Muscle of arm (tissue), 14 donors: ENCODE measurements at places on chromosomes 1 and 21.

DNA sequence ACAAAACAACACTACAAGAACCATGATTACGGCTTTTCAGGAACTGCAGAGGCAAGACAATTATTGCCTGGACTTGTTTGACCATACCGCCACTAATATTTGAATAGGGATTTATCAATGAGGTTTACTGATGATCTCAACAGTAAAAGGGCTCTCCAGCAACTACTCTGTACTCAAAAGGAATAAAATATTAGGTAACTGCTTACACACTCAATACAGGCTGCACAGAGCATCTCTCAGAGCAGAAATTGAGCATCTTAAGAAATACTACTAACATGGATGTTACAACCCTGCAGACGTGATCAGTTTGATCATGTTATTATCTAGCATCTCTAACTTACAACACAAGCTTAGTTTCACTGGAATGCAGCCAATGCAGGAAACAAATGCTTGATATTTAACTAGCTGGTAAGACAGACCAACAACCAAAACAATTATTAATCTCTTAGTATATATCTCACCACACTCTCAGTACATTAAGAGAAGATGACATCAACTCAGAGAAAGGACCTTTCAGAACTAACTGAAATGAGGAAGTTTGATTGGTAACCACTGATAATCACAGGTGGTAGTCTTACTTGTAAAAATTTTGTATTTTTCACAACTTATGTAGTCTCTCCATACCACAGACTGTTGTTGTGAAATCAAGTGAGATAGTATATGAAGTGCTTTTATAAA is 52.2 kb downstream of the PUM1 start:
- no peak for DNase-seq

DNA sequence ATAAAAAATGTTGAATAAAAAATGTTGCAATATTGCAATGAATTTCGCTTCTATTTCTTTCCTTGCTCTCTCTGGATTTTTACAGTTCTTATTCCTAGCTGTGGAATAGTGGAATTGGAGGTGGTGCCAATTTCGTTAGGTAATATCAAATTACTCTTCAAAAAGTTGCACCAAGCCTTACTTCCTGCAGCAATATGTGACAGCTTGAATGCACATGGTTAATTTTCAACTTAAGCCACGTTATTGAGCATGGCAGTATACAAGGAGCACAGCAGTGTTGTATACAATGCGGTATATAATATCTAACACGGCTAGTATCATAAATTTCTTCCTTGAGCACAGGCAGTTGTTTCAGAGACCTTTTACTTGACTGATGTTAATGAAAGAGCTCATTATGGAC is 152.5 kb downstream of the NOS1AP start:
- DNase-seq, result no peak

GRCh38 chr1:177937174-177937770 is 32.6 kb downstream of the SEC16B start:
- DNase-seq, result no peak

DNA sequence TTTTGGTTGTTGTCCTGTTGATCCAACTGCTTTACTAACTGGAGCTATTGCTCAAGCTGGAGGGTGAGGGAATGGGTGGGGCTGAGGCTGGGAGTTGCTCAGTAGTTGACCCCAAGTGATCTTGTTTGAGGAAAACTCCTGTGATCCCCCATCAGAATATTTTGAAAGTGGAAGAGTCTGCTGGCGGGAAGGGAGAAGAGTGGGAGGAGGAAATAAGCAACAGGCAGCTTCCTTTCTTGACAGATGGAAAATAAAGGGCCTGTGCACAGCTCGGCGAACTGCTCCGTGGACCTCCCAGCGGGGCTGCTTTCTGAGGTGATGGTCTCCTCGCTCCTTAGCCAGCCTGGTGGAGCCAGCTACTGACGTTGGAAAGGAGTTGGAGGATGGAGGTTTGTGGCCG is 199.1 kb upstream of the LMO4 start:
- DNase-seq, result peak; percentile 49

GRCh38 chr1:155978973-155979429 is 654 bp upstream of the ARHGEF2 start:
- no peak for DNase-seq

DNA sequence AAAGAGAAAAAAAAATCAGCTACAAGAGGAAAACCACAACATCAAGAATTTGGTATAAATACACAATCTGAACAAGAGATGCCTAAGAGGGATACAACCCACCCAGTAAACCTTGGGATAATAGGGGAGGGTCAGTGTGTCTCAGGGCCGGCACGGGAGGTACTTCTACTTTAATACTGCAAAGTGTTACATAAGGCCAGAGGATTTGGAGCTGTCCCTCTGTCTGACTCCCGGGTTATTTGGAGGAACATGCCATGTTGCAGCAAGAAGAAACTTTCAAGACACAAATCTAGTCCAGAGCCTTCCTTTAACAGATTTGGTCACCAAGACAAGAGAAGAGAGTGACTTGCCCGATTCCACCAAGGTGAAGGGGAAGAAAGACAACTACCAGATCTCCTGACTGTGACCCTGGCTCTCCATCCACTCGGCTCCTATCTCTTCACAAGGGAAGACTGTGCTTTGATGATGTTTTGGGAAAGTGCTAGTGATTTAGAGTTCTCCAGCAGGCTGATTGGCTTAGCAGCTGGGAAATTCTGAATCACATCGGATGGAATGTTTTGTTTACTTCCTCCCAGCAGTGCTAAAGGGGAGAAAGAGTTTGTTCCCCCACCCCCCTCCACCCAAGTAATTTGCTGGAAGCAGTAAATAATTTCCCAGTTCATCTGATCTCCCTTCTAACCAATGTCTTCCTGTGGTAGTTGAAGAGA is 29.3 kb downstream of the SGIP1 start:
- DNase-seq, result peak; percentile 13

GRCh38 chr1:117814856-117815797 is 114.3 kb downstream of the GDAP2 start:
- no peak for DNase-seq

DNA sequence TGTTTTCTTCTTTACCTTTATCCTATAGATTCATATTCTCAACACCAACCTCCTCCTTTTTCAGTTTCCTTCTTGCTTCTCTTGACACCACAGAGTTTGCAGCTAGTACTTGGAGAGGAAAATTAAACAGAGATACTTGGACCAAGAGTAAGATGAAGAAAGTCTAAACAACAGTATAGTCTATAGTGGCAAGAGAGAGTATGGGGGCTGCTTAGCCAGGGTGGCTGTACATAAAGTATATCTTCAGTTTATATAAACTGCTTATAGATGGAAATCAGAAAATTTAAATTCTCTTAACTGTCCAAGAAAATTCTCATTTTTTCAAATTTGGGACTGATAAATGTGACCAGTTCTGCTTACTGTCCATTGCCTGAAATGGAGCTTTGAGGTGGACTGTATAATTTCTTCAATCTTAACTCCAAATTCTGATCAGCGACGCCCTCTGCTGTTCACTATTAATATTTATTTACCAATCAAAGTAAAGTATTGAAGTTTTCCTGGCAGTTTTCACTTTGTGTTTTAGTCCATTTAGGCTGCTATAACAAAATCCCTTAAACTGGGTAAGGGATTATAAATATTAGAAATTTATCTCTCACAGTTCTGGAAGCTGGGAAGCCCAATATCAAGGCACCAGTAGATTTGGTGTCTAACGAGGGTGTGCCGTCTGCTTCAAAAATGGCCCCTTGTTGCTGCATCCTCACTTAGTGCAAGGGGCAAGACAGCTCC is 14.8 kb upstream of the METTL18 start:
- peak; percentile 47 for DNase-seq

DNA sequence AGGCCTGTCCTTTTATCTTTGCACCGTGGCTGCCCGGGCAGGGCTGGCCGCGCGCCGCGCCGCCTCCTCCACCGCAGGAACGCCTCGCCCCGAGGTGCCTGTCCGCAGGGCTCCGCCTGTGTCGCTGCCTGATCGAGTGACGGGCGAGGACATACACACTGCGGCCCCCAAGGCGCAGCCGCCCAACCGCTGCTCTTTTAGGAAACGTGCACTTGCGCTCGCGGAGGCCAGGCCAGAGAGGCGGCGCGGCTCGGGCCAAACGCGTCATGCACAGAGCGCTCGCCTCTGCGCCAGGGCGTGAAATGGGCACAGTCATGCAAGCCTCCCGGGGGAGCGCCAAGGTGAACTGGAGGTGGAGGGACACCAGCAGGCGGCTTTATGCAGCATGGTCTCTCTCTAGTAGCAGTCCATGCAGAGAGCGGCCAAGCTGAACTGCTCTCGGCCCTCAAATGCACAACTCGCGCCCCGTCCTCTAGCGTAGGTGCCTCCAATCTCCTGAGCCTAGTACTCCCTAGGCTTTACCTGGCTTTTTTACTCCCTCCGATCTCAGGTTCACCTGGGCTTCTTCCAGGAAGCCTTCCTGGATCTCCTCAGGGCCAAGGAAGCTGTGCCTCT is 12.9 kb downstream of the TRABD2B start:
- DNase-seq, result no peak

- no peak for DNase-seq
Measured at GRCh38 chr1:6357243-6357936, 36.2 kb downstream of the ACOT7 start.

DNA sequence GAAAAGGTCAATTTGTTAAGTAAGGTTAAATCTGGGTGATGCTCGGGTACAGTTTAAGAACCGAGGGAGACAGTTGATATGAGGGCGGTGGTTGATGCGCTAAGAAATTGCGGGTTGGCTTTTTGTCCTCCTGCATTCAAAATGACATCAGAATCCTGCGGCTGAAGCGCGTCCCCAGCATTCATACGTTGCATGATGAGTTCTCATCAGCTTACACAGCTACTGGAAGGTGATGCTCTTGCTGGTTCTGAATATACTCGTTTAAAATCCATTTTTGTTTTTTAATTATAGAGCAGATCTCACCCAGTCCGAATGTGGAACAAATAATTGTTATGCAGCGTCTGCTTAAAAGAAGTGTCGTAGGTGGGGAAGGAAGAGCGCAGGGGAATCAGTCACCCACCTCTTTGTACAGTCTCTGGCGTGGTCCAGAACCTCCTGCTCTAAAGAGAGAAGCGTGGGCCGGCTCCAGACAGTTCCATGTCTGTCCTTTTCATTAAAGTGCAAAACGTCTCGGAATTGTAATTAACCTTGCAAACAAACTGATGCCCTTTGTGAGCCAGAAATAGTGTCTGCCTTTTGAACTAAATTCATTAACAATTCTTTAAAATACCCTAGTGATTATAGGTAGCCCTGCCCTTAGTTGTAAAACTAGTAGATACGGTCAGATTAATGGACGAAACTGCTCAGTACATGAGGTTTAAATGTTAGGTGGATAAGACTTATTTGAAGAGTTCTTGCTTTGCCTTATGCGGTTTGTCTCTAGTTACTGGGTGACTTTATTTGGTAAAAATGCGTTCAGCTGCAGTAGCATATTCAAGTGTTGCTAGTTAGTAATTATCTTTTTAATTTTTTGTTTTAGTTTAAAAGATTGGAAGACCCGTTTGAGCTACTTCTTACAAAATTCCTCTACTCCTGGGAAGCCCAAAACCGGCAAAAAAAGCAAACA is 741 bp downstream of the RGS2 start:
- peak; percentile 61 for DNase-seq

GRCh38 chr1:93907718-93908117 is 1.5 kb downstream of the GCLM start:
- peak; percentile 6 for DNase-seq

DNA sequence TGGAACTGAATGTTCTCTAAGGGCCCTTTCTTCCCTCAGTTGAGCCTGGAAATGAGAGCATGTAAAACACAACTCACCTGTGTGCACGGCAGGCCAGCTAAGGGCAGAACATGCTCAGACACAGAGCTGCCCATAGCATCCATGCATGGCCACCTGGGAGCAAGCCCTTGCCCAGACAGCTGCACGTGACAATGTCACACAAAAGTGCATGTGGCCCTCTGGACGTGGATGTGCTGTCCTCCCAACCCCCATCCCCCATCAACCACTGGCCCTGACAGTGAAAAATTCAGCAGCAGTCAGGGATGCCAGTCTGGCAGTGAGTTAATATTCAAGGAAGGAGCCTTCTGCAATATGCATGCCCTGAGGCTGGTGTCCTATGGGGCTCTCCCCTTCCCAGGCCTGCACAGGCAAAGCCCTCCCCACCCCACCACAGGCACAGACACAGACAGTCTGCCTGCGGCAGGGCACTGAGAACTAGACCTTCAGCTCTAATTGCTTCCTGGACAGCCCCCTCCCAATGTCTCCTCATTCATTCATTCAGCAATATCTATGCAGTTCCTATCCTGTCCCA is 14.6 kb upstream of the COL16A1 start:
- DNase-seq, result no peak

- DNase-seq, result peak; percentile 35
Measured at GRCh38 chr21:31558189-31558961, 101.1 kb upstream of the SOD1 start.

DNA sequence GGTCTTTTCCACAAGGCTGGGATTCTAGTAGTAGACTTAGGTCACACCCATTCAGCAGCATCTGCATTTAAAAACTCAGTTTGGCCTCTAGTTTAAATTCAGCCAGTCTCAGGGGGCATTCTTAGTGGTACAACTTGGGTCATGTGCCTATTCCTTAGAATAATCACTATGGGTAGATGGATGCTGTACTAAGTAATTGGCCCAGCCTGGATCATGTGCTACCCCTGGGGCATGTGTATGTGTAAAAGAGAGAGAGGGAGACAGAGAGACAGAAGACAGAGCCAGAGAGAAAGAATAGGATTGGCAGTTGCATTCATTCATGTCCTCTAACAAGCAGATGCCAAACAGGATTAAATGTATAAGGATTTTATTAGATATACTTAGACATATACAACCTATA is 13.6 kb upstream of the SYT14 start:
- DNase-seq, result no peak

DNA sequence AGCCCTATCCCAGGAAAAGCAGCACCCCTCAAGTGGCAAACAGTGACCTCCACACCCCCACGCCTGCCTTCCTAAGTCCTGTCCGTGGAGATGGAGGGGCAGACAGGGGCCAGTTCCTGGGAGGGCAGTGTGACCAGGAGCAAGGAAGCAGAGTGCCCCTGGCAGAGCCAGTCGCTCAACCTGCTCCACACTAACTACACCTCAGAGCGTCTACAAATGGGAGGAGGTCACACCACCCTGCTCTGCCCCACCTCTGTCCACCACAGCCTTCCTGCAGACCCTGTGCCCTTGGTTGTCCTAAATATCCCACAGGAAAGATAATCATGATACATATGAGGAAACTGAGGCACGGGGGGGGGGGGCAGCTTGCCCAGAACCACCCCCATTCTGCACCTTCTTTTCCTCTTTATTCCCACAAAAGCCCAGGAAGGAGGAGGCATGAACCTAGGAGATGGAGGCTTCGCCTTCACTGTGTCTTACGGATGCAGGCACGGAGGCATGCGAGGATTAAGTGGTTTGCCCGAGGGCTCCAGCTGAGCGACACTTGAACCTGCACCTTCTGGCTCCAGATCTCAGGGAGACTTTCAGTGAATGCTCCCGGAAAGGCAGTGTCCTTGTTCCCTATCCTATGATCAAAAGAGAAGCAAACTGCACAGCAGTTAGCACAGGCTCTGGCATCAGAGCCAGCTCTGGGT is 42.7 kb upstream of the SELENON start:
- no peak for DNase-seq

DNA sequence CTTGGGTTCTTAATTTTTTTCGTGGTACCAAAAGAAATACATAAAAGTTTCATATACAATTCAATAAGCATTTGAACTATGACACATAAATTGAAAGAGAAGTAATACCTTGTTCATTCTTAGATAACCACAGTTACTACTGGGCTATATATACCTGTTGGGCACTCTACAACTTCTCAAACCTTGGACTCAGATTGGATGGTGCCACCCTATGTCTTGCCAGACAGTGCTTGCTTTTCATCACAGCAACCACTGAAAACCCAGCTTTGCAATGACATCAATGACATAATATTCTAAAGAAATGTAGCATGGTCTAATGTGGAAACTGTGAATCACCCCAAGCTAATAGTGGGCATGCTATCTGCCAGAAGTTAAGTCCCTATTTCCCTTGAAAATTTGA is 62.8 kb upstream of the DPH5 start:
- no peak for DNase-seq
